ENCODE measurements at places on chromosomes 11 and 22.

GRCh38 chr11:126702987-126703386 is 297.6 kb downstream of the KIRREL3 start:
- DNase-seq, result no peak

DNA sequence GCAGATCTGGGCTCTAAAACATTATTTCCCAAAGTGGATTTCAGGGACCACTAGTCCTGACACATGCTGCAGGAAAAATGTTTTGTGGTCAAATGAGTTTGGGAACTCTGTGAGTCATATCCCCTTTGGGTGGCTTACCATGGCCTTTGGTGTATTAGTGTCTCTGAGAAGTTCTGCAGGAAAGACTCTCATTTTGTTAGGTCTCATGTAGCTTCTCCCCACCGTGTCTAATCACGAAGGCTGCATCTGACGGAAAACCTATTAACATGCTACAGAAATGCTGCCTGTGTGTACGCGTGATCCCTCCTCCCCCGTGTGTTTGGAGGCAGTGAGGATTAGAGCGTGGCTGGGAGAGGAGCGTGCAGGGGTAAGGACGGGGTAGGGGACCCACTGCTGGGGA is 191.7 kb downstream of the ST3GAL4 start:
- DNase-seq, result no peak

- no peak for DNase-seq
These were observed 24.0 kb downstream of the ABTB2 start for GRCh38 chr11:34333787-34334186.

DNA sequence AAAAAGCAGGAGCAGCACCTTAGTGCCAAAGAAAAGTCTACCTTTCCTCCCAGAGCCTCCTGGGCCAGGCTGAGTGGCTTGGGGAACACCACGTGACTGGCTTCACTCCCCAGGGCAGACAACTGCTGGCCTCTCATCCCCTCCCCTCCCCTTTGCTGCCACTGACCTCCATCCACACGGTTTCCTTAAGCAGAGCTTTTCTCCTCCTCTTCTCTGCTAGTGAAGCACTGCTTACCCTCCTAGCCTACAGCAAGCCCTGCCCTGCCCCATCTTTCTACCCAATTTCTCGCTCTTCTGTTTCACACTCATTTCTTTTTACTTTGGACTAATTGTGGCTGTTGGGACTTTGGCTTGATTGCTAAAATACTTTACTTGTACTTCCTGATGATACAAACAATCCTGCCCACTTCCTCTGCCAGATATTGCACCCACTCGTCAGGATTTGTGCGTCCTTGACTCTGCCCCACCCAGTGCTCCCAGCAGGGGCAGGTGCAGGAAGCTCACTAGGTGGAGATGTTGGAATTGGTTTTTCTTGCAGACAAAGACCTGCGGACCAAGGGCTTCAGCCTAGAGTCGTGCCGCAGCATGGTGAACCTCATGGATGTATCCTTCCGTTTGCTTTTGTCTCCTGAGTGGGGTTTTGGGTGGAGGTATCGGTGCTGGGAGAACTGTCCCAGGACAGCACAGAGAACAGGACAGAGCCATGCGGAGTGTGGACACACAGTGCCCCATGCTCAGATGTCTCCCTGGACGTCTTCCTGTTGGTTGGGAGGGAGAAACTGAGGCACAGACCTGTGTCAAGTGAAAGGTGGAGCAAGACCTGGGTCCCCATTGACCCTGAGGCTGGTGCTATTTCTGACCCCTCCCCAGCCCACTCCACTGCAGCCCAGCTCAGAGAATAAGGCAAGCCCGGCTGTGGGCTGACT is 27.3 kb downstream of the CAPN1 start:
- DNase-seq, result peak; percentile 43

GRCh38 chr22:46000081-46001027 is 23.4 kb upstream of the WNT7B start:
- DNase-seq, result no peak

GRCh38 chr11:75594211-75594610 is 32.2 kb downstream of the SERPINH1 start:
- no peak for DNase-seq

DNA sequence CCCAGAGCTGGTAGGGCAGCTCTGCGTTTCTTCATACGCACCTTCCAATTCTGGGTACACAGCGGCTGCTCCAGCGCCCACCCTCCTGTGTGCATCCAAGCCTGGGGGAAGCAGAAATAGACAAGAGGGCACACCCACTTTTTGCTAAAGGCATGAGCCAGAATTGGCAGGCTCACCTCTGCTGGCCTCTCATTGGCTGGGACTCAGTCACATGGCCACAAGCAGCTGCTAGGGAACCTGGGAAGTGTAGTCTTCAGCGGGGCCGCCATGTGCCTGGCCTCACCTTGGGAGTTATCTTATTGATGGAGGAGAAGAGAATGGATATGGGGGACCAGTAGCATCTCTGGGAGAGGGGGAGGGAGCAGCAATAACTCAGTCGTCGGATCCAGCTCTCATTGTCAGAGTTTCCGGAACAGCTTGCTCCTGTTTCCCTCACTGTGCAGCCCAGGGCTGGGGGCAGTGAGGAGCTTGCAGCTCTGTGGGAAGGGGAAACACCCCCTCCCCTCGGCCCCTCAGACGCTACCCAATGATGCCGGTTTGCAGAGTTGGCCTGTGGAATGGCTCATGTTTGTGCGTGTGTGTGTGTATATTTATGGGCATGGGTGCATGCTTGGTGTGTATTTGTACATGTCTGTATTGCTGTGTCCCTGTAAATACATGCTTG is 11.8 kb upstream of the MIEF1 start:
- no peak for DNase-seq

DNA sequence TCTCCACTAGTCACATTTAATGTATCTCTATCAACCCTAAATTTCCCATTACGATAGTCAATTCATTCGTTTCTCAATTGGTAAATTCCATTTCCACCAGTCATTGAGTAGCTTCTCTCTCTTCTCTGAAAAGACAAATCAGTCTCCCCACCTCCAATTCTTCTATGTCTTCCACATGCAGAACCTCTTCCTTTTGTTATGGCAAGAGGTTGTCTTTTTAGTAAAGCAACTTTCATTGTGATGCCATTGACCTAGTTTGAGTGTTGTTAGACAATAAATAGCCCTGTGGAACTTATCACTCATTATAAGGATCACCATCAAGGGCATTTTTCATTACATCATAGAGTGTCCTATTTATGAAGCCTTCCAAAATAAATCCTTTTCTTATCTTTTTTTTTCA is 340.9 kb downstream of the LRRC4C start:
- DNase-seq, result no peak

- no peak for DNase-seq
These were observed 48.0 kb downstream of the IGLL1 start for GRCh38 chr22:23531966-23532705.

GRCh38 chr11:35389897-35390465 is 29.4 kb downstream of the SLC1A2 start:
- peak; percentile 10 for DNase-seq

DNA sequence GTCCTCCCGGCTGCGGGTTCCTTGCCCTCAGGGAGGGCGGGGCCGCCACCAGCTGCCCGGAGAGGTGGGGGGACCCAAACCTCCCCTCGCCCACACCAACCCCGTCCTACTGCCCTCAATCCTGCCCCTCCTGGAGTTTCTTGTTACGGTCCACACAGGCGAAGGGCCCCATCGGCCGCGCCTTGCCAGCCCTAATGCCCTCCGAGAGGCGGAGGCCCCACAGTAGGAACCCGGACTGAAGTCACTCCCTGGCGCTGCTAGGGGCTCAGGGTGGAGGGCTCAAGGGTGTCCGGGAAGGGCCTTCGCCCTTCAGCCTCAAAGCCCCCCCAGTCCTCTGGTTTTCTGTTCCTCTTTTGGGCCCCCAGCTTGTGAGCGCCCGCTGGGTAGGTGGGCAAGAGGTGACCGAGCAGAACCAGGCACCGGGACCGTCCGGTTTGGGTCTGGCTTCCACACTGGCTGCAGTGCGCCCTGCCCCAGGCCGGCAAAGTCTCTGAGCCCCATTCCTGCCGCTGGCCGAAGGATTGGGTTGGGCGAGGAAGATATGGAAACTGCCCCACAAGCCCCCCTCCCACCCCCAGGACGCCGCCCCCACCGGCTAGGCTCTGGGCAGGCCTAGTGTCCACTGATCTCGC is 24.5 kb downstream of the DUSP8 start:
- DNase-seq, result no peak

- no peak for DNase-seq
These were observed 127.2 kb upstream of the B3GAT1 start for GRCh38 chr11:134539285-134539684.

DNA sequence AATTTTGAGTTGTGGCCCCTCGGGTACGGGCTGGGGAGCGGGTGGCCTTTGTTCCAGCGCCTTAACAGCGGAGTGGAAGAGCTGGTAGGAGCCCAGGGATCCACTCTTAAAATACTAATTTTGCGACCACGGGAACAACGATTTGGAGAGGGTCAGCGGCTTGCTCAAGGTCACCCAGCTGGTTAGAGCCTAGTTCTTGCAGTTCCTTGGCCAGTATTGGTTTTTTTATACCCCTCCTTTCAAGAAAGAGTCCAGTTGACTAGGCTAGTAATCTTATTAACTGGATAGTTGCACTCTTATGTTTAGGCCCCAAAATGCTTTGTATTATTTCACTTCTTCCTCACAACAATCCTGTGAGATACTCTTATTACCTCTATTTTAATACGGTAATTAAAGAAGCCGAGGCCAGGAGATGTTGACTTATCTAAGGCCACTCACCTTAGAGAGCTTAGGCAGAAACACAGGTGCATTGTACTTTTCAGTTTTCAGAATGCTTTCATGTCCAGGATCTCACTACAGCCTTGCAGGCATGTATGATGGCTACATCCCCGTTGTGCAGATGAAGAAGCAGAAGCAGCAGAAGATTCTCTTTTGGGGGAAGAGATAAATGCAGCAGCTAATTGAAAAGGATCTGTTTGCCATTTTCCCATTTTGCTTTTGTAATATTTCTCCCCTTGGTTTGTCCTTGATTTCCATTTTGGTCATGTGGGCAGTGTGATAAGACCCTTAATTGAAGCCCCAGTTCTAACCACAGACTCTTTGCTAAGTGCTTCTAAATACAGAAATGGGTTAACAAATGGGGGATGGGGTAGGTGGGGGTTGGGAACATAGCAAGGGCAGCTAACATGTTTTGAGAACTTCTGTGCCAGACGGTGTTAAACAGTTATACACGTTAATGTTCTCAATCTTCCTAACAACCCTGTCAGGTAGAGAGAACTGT is 1.4 kb downstream of the SREBF2 start:
- no peak for DNase-seq

- peak; percentile 24 for DNase-seq
These were observed 21.7 kb upstream of the ANKK1 start for GRCh38 chr11:113365895-113366294.

DNA sequence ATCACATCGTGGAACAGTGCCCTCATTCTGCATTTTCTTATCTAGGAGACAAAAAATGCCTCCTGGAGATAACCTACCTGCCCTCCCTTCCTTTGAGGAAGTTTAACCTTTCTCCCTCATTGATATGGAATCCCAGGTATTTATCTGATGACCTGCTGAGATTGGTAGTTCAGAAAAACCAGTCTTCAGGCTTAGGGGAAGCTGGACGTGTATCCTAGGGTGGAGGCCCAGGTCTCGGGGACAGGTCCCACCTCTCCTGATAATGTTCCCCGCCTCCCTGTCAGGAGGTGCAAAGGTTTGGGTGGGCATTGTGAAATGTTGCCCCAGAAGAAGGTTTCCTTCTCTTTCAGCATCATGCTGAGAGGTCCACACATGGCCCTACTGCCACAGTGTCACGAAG is 186.9 kb upstream of the NAV2 start:
- no peak for DNase-seq

DNA sequence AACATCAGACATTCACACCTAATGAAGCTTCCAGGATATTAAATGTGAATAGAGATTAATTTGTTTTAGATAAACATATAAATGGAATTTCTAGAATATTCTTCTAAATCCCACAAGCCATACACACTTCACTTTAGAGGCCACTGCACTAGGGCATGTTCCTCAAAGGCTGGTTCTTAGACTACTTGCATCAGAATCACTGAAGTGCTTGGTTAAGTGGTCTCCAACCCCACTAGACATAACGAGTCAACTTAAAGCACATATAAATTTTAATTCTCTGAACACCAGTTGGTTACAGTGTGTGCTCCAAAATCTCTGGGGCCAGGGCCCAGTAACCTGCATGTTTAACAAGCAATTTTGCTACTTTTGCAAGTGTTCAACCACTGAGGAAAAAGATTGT is 7.9 kb upstream of the ALKBH8 start:
- DNase-seq, result no peak

GRCh38 chr11:74453373-74453975 is 13.9 kb downstream of the KCNE3 start:
- DNase-seq, result peak; percentile 26

DNA sequence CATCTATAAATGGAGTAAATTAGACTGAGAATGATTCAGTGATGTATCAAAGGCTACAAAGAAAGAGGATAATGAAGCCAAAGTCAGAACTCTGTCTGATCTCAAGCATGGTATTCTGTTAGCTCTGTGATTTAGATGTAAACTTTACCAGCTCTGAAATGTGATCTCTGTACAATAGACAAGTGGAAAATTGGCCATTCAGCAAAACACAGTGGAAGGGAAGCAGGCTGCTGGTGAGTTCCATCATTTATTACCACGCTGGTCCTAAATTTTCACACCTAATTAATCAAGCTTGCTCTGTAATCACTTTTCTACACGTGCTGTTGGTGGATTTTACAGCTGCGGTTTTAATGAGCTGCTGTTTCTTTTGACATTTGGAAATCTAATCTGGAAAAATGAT is 145.1 kb upstream of the OPCML start:
- no peak for DNase-seq

DNA sequence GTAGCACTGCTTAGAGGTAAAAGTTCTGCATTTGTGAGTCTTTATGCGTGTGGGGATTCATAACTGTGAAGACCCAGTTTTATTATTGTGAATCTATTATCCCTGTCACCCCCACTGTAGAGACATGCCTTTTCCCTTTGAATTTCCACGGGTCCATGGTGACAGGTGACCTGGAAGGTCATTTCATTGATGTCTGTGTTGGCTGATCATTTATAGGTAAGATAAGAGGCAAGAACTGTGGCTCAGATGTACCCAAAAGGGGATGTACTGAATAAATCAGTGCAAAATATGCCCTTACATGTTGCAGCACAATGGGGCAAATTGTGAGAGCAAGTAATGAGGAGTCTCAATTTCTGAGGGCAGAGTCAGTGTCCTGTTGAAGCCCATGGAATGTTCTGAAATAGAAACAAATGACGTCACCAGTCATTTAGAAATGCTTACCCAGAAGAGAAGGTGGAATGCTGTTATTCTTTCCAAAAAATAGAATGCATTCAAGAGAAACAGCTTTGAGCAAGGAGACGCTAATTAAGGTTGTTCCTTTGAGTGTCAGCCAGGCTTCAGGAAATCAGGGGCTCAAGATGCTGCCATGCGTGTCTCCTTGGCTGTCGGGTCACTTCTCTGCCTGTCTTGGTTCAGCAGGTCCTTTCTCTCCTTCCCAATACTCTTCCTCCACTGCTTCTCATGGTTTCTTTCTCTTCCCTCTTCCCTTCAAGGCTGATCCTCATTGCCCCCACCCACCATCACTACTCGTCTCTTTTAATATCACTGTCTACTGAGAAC is 118.7 kb upstream of the E2F8 start:
- no peak for DNase-seq
